ENCODE measurements at places on chromosomes 16 and 17.

DNA sequence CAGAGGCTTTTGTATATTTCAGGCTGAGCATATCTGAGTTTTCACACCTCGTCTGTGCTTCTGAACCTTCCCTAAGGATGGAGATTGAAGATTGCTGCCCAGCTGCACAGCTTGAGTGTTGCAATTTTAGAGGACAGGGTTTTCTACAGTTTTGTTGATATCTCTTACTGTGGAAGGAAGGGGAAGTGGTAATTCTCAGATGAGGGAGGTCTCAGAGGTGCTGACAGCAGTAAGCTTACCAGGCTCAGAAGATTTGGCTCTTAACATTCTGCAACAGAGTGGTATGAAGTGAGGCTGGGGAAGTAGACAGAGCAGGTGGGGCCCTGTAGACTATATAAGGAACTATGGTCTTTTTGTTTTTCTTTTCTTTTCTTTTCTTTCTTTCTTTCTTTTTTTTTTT lies 45.8 kb upstream of the ARHGAP17 start:
- no peak for DNase-seq

DNA sequence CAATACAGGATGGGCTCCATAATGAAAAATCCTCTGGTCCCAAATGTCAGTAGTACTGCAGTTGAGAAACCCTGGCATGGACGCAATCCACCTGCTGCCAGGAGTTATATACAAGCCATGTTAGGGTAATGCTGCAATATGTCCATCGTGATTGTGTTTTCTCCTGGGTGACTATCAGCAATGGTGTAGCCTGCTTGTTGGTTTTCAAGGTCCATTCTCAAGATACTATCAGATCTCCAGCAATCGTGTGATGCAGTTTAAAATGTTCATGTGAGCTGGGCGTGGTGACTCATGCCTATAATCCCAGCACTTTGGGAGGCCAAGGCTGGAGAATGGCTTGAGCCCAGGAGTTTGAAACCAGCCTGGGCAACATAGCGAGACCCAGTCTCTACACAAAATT lies 24.0 kb downstream of the ABCC1 start:
- DNase-seq = no peak

GRCh38 chr17:41738801-41739112 lies 4.3 kb upstream of the HAP1 start:
- DNase-seq = no peak

DNA sequence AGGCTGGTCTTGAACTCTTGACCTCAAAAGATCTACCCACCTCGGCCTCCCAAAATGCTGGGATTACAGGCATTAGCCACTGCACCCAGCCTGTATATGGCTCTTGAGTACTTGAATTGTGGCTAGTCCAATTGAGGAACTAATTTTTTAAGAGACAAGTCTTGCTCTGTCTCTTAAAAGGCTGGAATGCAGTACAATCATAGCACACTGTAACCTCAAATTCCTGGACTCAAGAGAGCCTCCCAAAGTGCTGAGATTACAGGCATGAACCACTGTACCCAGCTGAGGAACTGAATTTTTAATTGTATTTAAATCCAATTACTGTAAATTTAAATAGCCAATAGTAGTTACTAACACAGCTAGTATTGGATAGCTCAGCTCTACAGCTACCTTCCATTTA lies 50.6 kb downstream of the MED13 start:
- no peak for DNase-seq
